GM12878 (cell line): ENCODE measurements at places on chromosomes 2 and 18. TPM values are rescaled to one million over a fixed set of nuclear protein-coding genes. Genes with fewer than 3 reads are reported as not detected.

DNA sequence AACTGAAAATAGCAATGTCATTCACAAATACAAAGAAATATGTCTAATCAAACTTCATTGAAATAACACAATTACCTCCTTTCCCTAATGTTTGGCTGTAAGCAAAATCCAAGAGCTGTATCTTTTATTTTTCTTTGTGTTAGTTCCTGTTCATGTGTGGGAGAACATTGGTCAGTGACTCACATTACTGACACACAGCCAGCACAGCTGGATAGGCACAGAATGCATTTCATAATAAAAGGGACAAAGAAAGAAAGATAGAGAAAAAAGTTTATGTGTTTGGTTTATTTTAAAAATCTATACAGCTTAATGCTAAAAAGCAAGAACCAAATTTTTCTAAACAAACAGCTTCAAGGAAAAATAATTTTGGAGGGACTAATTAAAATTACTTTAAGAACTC is 185.6 kb upstream of the COL3A1 start:
- DNase-seq: no peak

DNA sequence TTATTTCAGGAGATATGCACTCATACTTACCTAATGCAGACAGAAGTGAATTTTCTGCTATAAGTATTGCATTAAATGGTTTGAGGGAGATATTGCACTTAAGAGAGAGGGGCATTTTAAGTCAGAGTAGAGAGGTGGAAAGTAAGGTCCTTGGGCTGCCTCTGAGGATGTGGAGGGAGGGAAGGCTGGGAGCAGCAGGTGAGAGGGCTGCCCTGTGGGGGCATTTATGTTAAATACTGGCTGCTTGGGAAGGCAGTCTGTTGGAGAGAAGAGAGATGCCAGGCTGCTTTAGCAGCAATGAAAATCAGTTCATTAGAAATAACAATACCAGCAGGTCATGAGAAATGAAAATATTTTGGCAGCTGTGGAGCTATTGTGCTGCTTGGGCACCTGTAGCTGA is 576.2 kb upstream of the HS6ST1 start:
- DNase-seq: no peak

DNA sequence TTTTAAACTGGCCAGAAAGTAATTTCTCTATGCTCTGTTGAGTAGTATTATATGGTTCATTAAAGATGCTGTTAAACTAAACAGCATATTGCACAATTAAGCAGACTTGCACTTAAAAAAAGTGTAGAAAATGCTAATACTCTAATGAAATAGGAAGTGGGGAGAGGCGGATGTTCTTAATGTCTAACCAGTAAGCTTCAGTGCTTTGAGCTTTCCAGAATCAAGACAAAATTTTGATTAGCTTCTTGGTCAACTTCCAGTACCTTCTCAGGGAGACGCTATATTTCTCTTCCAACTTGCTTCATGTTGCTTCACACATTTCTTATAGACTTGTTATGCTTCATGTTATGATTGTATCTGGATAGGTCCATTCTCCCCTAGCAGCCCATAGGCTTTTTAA is 89.1 kb downstream of the MAP2 start:
- DNase-seq: no peak

IL36G gene
- total RNA-seq: not detected in 2 replicates

RIT2 gene
- not detected in 2 replicates for total RNA-seq

NEURL3 gene
- 0.44 and 0.72 TPM in 2 replicates for total RNA-seq
